ENCODE measurements at places on chromosomes 12 and 14. TPM values are rescaled to one million over a fixed set of nuclear protein-coding genes. Genes with fewer than 3 reads are reported as not detected.

- DNase-seq: no peak
Observed at GRCh38 chr12:111842556-111843396, 748 bp downstream of the MAPKAPK5 start.

DNA sequence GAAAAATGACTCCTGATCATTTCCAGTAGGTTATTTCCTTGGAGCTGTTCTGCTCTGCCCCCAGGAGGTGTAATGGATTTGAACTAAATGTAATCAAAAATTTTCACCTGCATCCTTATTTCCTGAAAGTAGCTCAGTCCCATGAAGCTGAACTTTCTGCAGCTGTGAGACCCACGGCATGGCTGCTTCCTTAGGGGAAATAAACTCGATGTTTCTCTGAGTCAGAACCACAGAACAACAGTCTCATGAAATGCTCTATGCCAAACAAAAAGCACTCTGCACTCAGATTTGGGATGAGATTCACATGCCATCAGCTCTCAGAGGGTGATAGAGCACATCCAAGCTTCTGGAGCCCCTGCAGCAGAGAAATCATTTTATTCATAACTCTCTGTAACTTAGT lies 224.1 kb upstream of the PLEKHG7 start:
- DNase-seq: no peak

- DNase-seq: peak; percentile 79
Observed at GRCh38 chr14:105489542-105490266, 1.3 kb upstream of the TEDC1 start.

CHGA gene
- 5.6 TPM for polyA plus RNA-seq

IFT81 gene
- 10.8 TPM for polyA plus RNA-seq

DNA sequence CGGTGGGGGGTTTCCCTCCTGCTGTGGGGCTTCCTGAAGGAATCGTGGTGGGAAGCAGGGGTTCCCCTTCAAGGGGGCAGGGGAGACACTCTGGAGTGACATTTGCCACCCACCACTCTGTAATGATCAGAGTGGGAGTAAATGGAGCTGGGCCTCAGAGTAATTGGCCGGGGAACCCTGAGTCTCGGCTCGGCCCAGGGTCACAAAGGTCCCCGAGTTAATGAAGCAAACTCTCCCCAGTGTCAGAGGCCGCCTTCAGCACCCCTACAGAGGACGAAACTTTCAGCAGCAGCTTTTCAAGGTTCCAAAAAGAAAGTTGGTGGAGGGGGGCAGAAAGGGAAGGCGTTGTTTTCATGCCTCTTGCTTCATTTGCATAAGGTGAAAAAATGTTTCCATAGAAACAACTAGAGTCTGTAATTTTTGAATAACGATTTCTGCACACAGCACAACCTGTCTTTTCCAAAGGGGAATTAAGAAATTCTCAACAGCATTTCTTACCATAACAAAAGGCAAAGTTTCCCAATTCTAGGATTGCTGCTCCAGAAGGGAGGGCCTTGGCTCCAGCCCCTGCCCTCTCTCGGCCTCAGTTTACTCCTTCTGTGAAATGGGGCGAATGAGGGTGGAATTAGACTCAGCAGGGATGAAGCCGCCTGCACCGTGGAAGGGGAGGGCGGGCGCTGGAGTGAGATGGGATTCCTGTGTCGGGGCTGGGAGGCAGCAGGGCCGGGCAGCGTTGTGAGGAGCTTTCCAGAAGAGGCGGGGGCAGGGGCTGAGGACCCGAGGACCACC lies 67.0 kb upstream of the BEGAIN start:
- no peak for DNase-seq

PLD4 gene
- 0.02 TPM for polyA plus RNA-seq

DNA sequence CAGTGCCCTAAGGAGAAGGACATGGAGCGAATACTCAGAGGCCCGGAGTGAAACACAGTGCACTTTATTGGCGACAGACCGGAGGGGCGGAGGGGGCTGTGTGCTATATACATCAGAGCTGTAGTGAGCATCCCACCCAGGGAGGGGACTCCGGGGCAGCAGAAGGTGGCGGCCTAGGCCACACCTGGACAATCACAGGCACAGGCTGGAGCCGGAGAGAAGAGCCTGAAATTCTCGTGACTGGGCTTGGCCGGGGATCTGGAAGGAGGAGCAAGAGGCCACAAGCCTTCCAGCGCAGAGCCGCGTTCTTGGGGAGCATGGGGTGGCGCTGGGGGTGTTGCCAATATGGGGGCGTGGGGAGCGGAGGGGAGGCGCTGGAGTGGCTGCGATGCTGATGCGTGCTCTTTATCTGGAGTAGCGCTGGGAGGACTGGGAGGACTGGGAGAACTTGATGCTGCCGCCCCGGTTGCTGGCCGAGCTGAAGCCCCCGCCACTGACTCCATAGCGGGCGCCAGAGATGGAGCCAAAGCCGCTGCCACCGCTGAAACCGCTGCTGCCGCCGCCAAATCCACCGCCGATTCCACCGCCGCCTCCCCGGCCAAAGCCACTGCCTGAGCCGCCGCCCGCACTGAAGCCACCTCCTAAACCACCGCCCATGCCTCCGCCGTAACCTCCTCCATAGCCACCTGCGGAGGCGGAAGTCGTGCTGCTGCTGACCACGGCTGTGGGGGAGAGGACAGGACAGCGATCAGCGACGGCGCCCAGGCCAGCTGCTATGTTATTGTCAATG lies 6.1 kb downstream of the KRT3 start:
- DNase-seq: no peak

DNAH10 gene
- 0.15 TPM for polyA plus RNA-seq

SMAGP gene
- polyA plus RNA-seq: 26.3 TPM

PPFIA2 gene
- polyA plus RNA-seq: 0.47 TPM

GLIPR1L1 gene
- not detected for polyA plus RNA-seq

GDF3 gene
- not detected for polyA plus RNA-seq

DNA sequence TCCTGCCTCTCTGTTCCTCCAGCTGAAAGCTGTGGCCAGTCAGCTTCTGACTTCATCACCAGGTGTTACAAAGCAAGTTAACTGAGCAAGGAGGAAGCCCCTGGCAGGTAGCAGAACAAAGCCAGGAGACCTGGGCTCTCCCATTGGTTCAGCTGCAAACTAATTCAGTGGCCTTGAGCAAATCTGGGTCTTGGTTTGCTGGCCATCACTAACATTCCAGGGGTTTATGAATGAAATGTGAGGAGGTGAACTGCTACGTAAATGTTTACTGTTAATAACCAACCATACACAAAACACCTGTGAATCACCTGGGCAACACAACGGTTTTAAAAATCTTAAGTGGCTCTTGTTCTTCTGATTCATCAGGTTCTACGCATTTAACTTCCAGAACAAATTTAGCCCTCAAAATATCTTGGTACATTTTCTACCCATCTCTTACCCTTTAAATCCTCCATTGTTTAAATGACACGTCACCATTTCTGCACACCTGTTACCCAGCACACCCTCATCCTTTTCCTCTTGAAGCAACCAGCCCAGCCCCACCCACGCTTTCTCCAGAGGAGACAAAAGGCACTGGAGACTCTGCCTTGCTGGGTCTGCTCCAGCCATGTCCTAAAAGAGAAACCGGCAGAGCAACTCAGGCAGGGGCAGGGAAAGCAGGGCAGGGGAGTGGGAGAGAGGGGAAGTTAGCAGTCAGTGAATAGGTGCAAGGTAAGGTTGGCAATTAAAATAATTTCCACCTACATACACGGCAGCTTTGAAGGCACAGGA lies 49.3 kb upstream of the TSPAN11 start:
- no peak for DNase-seq

- no peak for DNase-seq
Observed at GRCh38 chr14:100967930-100968329, 64.4 kb upstream of the RTL1 start.

TAS2R8 gene
- polyA plus RNA-seq: not detected

MUCL1 gene
- not detected for polyA plus RNA-seq

- DNase-seq: no peak
Observed at GRCh38 chr12:76040461-76040860, 8.9 kb upstream of the PHLDA1 start.

- DNase-seq: no peak
Observed at GRCh38 chr12:80299976-80300375, 144.1 kb upstream of the PTPRQ start.

KRT78 gene
- not detected for polyA plus RNA-seq

- no peak for DNase-seq
Observed at GRCh38 chr12:67019070-67019469, 250.1 kb upstream of the CAND1 start.

- DNase-seq: no peak
Observed at GRCh38 chr14:92109490-92109889, 3.1 kb upstream of the ATXN3 start.

FGF6 gene
- polyA plus RNA-seq: not detected

KITLG gene
- polyA plus RNA-seq: 8.9 TPM

ISCA2 gene
- 51.9 TPM for polyA plus RNA-seq

GZMB gene
- polyA plus RNA-seq: not detected

GRCh38 chr12:121857322-121858246 lies 1.1 kb downstream of the HPD start:
- no peak for DNase-seq

DNA sequence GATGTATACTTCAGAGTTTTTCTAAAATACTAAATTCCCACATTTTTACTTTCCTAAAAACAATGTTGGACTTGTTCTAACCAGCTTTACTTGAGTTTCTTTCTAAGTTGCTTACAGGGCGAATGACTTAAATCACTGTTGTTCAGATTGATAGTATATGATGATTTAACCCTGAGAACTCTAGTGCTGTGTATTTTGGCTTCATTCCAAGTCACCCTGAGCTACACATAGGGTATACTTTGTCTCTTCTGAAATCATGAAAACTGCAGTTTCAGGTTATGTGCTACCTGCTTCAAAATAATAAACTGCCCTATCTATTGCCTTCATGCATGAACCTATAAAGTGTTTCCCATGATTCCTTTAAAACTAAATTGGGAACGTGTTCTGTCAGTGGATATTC lies 162.5 kb upstream of the PDE3A start:
- DNase-seq: no peak

CNTN1 gene
- polyA plus RNA-seq: 0.13 TPM

DNA sequence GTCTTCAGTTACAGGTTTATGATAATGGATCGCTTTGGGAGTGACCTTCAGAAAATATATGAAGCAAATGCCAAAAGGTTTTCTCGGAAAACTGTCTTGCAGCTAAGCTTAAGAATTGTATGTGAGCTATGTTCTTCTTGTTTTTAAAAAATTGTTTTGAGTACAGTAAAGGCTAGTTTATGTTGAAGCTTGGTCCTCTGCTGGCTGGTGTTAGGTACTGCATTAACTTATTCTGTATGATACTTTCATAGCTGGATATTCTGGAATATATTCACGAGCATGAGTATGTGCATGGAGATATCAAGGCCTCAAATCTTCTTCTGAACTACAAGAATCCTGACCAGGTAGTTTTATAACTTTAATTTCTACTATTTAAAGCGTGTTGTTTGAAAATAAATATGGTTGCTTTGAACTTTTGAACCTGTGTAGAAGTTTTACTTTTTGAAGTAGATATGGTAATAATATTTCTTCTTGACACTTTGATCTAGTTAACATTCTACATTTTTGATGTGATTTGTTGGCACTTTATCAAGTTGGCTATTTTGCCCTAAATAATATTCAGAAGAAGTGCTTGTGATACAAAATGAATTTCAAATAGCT lies 55.7 kb downstream of the VRK1 start:
- DNase-seq: peak; percentile 16

- no peak for DNase-seq
Observed at GRCh38 chr14:77556946-77557345, 58.3 kb upstream of the ISM2 start.

MFAP5 gene
- polyA plus RNA-seq: 19.1 TPM

DNA sequence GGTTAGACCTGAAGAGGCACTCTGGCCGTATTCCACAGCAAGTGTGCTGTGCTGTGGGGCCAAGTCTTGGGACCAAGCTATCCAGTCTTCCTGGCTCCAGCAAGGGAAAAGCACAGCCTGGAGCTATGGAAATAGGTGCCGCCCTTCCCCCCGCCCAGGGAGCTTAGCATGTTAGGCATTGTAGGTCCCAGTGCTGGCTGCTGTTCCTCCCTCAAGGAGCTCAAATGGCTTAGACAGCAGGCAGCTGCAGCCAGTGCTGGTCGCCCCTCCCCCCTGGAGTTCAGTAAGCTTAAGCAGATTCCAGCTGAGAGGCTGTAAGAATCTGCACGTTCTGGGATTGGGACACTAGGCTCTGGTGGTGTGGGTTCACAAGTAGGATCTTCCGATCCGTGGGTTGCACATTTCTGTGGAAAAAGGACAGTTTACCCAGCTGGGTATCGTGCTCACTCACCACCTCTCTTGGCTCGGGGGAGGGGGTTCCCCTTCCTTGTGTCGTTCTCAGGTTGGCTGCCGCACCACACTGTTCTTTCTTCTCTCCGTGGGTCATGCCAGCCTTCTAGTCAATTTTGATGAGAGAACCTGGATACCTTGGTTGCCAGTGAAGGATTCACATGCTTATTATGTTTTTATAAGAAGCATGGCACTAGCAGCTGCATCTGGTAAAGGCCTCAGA lies 127.3 kb downstream of the CNTN1 start:
- no peak for DNase-seq

Data from SK-N-SH (cell line).